ENCODE measurements at places on chromosomes 12 and 14.

- no peak for DNase-seq
Observed at GRCh38 chr12:80118565-80119324, 19.4 kb downstream of the OTOGL start.

DNA sequence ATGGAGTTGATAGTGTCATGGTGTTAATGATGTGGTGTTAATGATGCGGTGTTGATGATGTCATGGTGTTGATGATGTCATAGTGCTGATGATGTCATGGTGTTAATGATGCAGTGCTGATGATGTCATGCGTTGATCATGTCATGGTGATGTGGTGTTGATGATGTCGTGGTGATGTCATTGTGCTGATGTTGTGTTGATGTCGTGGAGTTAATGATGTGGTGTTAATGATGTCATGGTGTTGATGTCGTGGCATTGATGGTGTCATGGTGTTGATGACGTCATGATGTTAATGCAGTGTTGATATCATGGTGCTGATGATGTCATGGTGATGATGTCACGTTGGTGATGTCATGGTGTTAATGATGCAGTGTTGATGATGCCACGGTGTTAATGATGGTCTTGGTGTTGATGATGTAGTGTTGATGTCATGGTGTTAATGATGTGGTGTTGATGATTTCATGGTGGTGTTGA, 49.1 kb upstream of the RIMBP2 start:
- DNase-seq: no peak

DNA sequence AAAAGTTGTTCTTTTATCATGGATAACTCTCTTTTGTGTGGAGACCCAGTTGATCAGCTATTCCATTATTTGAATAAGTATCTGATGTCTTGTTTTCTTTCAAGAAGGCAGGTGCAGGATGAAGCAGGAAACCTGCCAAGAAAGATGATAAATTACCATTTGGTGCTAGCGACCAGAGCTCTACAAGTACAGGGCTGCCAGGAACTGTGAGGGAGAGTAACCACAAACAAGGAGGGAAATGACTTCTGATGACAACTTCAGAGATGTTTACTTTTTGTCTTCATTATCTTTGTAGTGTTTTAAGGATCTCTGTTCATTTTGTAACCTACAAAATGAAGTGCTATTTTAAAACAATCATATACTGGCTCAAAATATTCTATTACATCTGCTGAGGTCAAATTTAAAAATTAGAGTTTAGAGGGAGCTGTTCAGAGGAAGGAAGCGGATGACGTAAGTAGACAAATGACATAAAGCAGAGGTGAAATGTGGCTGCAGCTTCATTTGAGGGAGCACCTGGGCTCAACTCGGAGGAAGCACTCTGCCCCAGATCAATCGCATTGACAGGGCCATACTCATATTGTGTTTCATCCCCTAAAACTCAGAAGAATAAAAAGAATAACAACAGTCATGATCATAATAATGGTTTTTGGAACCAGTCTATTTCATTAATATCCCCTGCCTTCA, 226.8 kb downstream of the C12orf42 start:
- DNase-seq: no peak

- no peak for DNase-seq
Observed at GRCh38 chr14:89036371-89036770, 211.9 kb downstream of the TTC8 start.

- no peak for DNase-seq
Observed at GRCh38 chr14:22418631-22419030, 170.4 kb downstream of the DAD1 start.

DNA sequence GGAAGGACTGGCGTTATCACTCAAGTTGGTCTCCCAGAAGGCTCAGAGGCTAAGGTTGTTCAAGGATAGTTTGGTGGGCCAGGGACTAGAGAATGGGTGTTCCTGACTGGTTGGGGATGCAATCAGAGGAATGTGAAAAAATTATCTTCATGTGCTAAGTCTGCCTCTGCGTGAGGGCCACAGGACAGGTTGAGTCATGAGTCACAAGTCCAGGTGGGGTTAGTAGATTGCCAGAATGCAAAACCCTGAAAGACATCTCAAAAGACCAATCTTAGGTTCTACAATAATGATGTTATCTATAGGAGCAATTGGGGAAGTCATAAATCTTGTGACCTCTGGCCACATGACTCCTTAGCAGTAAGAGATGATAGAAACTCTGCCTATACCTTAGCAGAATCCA, 220.1 kb upstream of the EEA1 start:
- DNase-seq: no peak

GRCh38 chr14:74720526-74720925, 7.6 kb downstream of the FCF1 start:
- DNase-seq: no peak

DNA sequence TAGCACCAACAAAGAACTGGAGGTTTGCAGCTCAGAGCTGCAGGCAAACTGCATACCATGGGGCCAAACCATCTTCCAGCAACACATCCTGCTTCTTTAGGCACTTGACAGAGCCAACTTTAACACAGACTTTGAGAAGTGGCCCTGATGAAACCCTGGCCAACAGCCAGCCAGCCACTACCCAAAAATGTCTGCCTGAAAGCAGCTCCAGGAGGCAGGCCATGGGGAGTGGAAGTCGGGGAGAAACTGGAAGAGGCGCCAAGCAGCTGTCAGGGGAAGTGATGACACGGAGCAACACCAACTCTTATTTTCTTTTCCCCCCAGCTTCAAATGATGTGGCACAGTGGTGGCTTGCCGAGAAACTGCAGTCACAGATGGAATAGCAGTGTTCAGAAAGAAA, 110.9 kb upstream of the PLXNC1 start:
- no peak for DNase-seq

DNA sequence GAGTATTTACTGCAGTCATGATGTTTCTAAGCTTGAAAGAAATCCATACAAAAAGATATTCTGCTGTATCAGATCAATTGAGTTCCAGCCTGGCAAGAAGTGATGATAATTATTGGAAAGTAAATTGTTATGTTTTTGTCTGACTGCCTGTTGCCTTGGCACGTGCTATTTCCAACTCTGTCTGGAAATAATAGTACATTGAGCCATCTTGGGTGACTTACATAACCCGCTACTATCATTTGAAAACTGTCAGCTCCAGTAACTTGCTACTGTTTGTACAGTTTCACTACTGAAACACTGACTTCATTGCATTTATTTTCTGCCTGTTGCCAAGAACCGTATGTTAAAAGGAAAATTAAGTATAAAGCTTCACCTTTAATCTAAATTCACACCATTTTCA, 318.6 kb downstream of the ITPR2 start:
- DNase-seq: no peak

- DNase-seq: no peak
Observed at GRCh38 chr12:52342781-52343490, 21.7 kb upstream of the KRT83 start.

GRCh38 chr12:25034676-25035075, 85.8 kb upstream of the BCAT1 start:
- no peak for DNase-seq

DNA sequence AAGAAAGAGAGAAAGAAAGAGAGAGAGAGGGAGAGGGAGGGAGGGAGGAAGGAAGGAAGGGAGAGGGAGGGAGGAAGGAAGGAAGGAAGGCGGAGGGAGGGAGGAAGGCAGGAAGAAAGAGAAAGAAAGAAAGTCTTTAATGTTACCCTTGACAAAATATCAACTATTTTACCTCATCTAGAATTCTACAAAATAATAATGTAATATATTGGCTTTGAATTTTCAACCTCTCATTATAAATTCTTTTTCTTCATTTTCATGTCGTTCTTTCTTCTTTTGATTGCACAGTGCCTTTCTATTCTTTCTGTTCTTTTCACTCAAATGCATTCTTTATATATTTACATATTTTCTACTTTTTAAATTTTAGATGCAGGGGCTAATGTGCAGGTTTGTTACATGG, 59.5 kb upstream of the GARIN2 start:
- DNase-seq: no peak

GRCh38 chr12:112401054-112401453, 8.4 kb downstream of the RPL6 start:
- no peak for DNase-seq

All from iPS DF 19.7 (cell line).